Stimulated activated CD4-positive, alpha-beta T cell treated with anti-CD3 and anti-CD28 coated beads, TNF-alpha, amount 100 ng/mL, for 48 hours (primary cell): ENCODE measurements at places on chromosomes 5 and 9.

- DNase-seq: no peak
Measured at GRCh38 chr9:27179245-27179865, 70.3 kb downstream of the TEK start.

- DNase-seq: peak; percentile 25
Measured at GRCh38 chr5:154829589-154830218, 20.7 kb downstream of the FAXDC2 start.

DNA sequence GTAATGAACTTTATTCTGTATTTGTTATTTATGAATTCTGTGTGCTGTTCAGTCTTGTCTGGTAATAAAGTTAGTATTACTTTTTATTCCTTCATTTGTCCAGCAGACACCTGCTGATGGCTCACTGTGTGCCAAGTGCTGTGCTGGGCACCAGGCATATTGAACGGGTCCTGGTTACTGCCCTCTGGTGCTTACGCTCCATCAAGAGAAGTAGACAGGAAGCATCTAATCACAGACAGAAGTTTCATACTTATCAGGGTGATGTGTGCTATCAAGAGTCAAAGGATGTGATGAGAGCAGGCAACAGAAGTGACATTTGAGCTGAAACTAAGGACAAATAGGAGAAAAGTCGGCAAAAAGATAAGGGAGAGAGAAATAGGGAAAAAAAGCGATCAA lies 153.1 kb downstream of the FGF1 start:
- no peak for DNase-seq

GRCh38 chr5:112036206-112036605 lies 279.2 kb upstream of the NREP start:
- no peak for DNase-seq

- DNase-seq: no peak
Measured at GRCh38 chr5:139474890-139475791, 4.3 kb downstream of the SMIM33 start.

GRCh38 chr9:90074316-90074962 lies 469.6 kb downstream of the GADD45G start:
- DNase-seq: no peak

GRCh38 chr9:104960662-104961061 lies 32.7 kb upstream of the ABCA1 start:
- no peak for DNase-seq

DNA sequence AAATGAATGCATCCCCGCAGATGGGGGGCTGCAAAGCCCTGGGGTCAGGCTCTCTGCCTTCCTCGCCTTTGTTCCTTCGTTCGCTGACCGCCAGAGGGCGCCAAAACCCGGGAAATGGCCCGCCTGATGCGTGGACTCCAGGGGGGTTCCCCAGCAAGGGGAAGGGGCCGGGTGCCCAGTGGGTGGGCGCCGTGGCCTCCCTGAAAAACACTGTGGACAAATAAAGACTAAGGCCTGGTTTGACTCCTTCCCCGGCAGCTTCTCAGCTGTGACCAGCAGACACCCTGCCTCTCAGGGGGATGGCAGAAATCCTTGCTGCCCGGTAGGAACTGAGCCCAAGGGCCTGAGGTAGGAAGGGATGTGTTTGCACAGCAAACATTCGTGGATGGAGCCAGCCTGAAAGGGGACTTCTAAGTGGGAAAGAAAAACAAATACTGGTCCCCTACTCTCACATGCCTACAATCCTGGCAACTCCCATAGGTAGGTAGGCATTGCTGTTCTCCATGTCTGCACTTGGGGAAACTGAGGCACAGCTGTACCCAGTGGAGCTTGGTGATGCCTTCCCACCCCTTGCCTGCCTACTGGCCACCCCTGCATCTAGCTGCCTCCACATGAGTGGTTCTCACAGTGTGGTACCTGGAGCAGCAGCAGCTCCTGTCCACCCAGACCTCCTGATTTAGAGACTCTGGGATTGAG lies 57.7 kb downstream of the DUSP1 start:
- peak; percentile 56 for DNase-seq

- no peak for DNase-seq
Measured at GRCh38 chr9:3386753-3387152, 139.0 kb downstream of the RFX3 start.

DNA sequence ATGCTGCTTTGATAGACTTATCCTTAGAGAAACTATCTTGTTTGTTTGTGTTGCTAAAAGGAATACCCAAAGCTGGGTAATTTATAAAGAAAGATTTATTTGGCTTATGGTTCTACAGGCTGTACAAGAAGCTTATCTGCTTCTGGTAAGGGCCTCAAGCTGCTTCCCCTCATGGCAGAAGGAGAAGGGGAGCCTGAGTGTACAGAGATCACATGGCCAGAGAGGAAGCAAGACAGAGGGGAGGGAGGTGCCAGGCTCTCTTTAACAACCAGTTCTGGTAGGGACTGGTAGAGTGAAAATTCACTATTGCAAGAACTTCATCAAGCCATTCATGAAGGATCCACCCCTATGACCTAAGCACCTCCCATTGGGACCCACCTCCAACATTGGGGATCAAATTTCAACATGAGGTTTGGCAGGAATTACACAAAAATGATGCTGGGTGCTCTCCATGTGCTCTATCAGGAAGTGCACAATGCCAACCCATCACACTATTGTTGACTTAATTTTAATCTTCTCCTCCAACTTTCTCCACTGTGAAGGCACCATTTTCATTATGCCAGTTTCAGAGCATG lies 115.1 kb upstream of the SHB start:
- DNase-seq: no peak

DNA sequence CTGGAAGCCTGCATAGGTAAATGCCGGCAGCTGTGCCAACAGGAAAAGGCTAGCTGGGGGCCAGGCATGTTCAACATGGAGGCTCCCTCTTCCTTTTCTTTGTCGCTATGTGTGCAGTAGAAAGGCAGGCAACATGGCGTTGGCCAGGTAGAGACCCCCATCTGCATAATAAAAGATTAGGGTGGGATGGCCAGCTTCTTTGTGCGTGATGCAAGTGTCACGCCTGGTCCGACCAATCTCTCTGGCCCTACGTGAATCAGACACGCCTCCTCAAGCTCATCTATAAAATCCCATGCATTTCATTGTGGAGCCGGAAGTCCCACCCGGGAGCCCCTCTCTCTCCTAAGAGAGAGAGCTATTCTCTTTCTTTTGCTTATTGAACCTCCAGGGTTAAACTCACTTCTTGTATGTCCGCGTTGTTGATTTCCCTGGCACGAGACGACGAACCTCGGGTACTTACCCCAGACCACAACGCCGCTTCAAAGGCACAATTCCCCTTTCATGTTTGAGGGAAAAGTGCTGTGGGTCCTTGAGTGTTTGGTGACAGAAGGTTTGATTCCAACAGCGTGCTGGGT lies 25.0 kb upstream of the C5orf47 start:
- DNase-seq: no peak

GRCh38 chr5:33242277-33242676 lies 198.5 kb upstream of the TARS1 start:
- DNase-seq: no peak

DNA sequence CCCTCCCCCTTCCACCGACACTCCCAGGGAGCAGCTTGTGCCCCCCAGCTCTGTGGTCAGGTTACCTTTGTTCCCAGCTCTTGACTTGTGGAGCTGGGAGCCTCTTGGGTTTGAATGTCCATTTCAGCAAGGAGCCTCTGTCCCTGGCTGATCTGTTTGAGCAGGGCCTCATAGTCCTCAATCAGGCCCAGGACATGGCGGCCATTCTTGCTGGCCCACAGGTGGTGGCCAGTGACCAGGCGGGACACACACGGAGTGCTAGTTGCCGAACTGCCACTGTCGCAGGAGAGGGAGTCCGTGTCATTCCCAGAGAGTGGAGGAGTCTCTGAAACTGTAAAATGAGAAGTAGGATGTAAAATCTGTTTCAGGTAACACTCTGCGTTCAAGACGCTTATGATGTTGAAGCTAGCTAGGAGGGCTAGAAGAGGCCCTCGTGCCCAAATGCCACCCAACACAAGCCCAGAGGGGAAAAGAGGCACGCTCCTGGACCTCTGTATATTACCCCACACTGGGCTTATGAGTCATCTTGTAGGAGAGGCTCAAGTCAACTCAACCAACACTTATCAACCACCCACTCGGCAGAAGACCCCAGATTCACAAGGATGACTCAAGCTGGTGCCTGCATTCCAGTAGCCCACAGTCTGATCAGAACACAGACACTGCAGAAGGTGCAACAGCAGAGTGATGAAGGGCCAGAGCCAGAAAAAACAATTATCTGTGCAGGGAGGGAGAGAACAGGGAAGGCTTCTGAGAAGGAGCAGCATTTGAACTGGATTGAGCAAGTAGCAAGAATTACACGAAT lies 177.0 kb downstream of the CDK5RAP2 start:
- no peak for DNase-seq
